Brain pericyte (primary cell): ENCODE measurements at places on chromosomes 6 and 20.

GRCh38 chr6:162345051-162345511 lies 382.5 kb downstream of the PRKN start:
- no peak for DNase-seq

GRCh38 chr6:105510746-105511145 lies 107.9 kb upstream of the PREP start:
- no peak for DNase-seq

DNA sequence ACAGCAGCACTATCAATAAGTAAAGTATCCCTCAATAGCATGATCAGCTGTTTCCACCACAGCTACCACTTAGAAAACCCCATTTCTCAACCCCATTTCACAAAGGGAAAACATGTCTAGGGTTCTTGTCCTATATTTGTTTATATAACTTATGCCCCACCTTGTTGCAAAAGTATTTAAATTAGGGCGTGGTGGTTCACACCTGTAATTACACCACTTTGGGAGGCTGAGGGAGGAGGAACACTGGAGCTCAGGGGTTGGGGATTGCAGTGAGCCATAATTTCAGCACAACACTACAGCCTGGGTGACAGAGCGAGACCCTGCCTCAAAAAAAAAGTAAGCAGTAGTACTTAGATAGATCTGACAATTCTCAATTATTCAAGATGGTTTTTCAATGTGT lies 3.7 kb downstream of the MRPL14 start:
- no peak for DNase-seq

DNA sequence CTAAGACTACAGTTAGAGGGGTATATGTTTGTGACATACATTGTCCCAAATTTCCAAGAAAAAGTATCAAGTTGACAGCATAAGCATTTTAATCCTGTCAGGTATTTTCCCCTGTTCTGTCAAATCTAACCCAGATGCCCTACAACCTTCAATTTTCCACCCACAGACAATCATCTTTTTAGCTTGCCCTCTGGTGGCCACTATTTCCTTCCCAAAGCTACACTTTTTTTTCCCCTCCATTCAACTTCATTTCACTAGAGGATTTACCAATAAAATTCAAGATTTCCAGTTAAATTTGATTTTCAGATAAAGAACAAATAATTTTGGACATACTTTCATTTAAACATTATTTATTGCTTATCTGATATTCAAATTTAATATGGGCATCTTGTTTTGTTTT lies 286.6 kb downstream of the TENT5A start:
- no peak for DNase-seq

GRCh38 chr6:136362421-136363356 lies 73.0 kb upstream of the BCLAF1 start:
- DNase-seq, result no peak

- DNase-seq, result no peak
Observed at GRCh38 chr6:108635505-108636226, 74.9 kb downstream of the FOXO3 start.

GRCh38 chr20:59682603-59683002 lies 78.3 kb downstream of the PHACTR3 start:
- DNase-seq, result no peak

GRCh38 chr20:6765469-6766058 lies 1.9 kb upstream of the BMP2 start:
- no peak for DNase-seq

- DNase-seq, result no peak
Observed at GRCh38 chr6:36865835-36866234, 8.8 kb downstream of the PPIL1 start.

DNA sequence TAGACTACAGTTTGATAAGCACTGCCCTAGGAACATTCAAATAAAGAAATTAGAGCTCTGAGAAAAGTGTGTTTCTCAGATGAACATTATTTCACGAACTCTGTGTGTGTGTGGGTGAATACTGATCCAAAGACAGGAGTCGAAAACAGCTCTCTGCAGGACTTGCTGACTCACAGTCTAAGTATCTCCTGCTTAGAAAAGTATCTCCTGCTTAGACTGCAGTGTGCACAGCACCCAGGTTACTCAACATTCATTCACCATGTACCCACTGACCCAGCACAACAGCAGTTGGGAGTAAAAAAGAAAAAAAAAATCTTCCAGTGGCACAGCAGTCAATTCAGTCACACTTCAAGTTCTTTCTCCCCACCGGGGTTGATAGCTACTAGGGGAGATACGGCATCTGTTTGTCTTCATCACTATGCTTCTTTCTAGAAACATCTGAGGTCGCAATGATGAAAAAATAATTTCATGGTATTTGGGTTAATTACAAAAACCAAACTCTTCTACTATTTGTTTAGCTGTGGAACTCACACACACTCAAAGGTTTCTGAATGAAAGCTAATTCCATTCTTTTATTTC lies 48.0 kb downstream of the GCLC start:
- peak; percentile 18 for DNase-seq

GRCh38 chr6:153435787-153436186 lies 304.7 kb upstream of the RGS17 start:
- DNase-seq, result no peak

- DNase-seq, result no peak
Observed at GRCh38 chr6:124961777-124962638, at the start of gene RNF217. Gene RNF217 (plus strand): TSS chr6:124962437. CDS start chr6:124962545, 108 bp downstream.

DNA sequence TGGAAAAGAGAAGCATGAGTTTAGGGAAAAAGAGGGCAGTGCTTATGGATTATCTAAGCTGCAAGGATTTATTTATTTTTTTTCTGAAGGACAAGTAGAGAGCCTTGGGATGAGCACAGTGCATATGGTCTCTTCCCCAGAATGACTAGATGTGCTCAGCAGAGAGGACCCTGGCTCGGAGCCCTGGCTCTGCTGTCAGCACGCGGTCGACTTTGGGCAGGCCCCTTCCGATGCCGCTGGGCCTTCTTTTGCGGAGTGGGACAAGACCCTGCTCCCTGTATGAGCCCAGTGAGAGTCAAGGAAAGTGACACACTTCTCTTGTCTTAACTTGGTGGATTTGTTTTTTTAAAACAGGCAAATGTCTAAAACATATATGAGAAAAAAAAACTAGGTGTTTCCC lies 51.4 kb downstream of the LRRC1 start:
- no peak for DNase-seq

- DNase-seq, result no peak
Observed at GRCh38 chr6:71335544-71335943, 46.9 kb downstream of the OGFRL1 start.

- DNase-seq, result no peak
Observed at GRCh38 chr20:47359530-47360296, 3.2 kb upstream of the ZMYND8 start.

GRCh38 chr6:34953061-34954025 lies 64.3 kb downstream of the ANKS1A start:
- DNase-seq, result peak; percentile 21

DNA sequence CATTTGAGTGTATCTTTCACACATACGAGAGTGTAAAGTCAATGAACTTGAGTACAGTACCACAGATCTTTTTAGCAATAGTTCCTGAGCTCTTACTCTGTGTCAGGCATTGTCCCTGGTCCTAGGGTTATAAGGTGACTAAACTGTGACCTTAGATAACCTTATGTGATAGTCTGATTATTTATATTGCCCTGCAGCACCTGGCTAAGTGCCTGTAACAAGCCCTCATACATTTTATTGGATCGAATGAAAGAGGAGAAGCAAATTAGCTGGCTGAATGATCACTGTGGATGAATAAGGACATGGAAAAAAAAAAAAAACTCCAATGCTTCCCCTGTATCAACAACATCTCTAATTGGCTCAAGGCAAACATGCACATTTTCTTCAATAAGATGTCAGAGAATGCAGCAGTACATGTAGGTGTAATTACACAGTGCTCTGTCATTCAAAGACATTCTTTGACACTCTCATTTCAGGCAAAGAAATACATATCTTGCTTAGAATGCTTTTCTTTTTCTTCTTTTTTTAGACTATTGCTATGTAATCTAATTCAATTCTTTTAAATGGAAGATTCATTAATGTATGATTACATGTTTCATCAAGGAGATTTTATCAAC lies 153.4 kb downstream of the PHACTR1 start:
- no peak for DNase-seq

- no peak for DNase-seq
Observed at GRCh38 chr6:169157197-169158148, 96.2 kb downstream of the THBS2 start.

DNA sequence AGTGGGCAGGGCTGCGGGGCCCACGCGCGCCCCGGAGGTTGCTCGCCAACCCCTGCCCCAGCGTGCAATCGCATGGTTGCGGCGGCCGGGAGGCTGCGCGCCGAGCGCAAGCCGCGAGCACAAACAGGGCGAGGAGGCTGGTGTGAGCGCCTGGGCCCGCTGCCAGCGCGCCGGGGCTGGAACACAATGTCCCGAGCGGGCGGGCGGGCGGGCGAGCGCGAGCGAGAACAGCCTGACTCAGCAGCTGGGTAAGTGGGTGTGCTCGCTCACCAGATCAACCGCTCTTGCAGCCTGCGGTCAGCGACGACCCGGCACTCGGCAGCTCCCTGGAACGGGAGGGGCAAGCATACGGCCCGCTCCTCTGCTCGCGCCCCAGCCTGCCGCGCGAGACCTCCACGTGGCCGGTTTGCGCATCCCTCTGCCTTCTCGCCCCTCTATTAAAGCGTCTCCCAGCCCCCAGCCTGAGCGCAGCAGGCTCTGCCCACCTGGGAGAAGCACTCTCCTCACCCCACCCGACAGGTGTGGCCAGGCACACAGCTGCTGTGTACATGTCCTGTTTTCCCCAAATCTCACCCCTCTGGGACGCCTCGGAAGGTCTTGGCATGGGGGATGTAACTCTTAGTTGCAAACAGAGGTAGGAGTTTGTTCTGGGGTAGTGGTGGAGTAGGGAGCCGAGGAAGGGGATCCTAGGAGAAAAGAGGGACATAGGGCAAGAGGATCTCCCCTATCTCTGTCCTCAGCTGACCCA lies 8.7 kb upstream of the ARMC12 start:
- peak; percentile 81 for DNase-seq

DNA sequence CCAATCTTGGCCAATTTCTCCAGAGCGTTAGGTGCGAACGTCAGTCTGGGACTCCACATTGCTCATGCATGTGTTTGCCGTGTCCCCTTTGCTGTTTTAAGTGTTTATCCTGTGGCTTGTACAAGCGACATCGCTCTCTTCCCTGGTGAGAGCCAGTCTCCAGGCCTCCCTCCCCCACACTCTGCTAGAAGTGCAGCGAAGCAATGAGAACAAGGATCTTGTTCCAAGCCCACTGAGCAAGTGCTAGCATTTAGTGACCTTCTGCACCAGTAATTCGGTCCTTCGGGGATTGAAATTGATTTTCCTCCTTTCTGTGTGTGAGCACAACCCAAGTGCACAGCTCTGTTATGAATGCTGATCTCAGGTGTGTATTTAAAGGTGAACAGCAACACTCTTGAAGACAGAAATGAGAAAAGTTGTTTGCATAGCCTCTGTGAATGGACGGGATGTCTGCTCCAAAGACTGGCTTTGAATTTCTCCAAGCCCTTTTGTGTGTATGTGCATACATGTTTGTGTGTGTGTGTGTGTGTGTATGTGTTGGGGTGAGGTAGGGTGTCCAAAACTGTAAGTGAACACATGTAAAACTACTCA lies 29.0 kb downstream of the CD83 start:
- no peak for DNase-seq

DNA sequence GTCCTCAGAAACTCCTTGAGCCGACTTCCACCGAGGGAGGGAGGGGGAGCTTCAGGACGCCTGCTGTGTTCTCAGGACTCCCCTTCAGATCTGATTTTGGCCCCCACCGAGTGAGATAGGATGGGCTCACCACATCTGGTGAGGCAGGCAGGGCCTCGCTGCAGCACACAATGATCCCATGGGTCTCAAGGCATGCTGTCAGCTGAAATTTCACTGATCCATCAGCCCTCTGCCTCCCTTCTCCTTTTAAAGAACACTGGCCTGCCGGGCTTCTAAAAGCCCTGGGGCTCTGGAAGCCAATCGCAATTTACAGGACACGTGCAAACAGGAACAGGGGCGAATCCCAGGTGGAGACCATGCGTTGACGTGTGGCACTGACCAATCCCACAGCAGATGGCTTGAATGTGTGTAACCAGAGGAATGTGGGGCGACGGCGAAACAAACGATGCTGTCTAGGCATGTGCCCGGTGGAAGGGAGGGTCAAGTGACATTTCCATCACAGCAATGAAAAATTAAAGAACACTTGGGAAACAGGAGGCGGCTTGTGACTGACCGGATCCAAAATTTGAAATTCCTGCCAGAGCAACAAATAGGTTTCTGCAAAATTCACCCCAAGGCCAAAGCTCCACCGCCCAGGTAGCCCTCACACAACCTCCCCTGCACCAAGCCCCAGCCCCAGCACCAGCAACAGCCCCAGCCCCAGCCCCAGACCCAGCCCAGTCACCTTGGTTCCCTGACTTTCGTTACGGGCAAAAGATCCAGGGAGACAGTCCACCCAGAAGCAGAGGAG lies 167.1 kb upstream of the ZNF337 start:
- no peak for DNase-seq
